ENCODE measurements at places on chromosomes 7 and 10.

GRCh38 chr10:95312257-95312656 is 21.5 kb upstream of the PDLIM1 start:
- no peak for DNase-seq

GRCh38 chr10:100873146-100873826 is 39.5 kb upstream of the SLF2 start:
- DNase-seq, result no peak

DNA sequence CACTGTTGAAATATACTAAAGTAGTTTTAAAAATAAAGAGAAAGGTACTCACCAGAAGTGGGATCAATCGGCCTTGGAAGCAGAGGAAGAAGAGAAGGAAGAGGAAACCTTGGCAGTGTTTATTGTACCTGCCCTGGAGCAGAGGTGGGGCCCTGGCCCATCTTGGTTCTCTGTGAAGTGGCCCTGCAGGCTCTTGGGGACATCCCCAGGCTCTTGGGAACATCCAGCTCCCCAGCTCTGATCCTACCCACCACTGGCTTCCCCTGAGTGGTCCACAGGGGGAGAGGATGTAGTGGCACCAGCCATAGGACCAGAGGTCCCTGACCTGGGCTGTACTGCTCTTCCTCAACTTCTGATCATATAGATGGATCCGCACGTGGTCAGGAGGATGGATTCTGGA is 22.3 kb upstream of the RET start:
- no peak for DNase-seq

- no peak for DNase-seq
Measured at GRCh38 chr10:4526311-4526731, 299.7 kb upstream of the AKR1E2 start.

- no peak for DNase-seq
Measured at GRCh38 chr10:71999360-72000072, 35.3 kb downstream of the CHST3 start.

DNA sequence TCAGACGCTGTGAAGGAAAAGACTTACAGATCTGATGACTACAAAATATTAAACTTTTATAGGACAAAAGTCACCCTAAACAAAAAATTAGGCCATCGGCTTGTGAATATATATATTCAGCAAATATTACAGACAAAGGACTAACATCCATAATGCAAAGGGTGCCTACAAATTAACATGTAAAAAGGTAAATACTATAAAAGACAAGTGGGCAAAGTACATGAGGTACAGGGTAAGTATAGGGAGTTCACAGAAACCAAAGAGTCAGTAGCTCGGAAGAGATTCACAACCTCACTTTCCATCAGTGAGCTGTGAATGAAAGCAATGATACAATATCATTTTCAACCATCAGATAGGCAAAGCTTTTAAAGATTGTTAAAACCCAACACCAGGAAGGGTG is 16.7 kb upstream of the KLF14 start:
- DNase-seq, result no peak

GRCh38 chr7:121394709-121395140 is 1.4 kb downstream of the FAM3C start:
- DNase-seq, result no peak

DNA sequence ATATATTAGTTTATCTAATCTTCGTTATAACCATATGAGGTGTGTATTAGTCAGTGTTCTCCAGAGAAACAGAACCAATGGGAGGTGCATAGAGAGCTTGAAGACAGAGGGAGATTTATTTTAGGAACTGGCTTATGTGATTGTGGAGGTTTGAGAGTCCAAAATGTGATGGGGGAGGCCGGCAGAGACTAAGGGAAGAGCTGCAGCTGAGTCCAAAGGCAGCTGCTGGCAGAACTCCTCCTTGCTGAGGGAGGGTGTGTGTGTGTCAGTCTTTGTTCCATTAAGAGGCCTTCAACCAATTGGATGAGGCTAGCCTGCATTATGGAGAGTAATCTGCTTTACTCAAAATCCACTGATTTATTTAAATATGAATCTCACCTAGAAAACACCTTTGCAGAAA is 165.1 kb downstream of the SH3PXD2A start:
- no peak for DNase-seq

DNA sequence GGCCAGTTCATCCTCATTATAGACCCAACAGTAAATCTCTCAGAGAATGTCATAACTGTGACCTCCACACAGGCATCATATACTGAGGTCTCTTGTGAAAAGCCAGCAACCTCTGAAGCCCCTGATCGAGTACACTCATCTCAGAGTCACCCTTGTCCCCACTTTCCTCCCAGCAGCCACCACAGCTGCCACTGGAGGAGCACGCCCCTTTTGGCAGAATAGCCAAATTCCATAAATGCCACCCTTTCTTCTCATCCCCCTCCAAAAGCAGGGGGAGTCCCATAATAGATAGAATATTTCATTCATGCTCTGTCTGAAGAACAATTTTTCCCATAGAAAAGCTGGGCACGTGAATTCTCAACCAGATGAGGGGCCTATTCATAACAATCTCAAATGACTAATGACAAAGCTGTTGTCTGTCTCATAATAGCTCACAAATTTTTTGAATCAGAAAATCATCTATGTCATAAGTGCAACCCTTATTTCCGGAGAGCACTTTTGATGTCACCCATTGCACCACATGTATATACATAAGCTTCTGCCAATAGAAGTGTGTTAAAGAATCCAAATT is 47.4 kb downstream of the SGMS1 start:
- no peak for DNase-seq

- DNase-seq, result no peak
Measured at GRCh38 chr10:4189281-4189680, 404.3 kb upstream of the KLF6 start.

DNA sequence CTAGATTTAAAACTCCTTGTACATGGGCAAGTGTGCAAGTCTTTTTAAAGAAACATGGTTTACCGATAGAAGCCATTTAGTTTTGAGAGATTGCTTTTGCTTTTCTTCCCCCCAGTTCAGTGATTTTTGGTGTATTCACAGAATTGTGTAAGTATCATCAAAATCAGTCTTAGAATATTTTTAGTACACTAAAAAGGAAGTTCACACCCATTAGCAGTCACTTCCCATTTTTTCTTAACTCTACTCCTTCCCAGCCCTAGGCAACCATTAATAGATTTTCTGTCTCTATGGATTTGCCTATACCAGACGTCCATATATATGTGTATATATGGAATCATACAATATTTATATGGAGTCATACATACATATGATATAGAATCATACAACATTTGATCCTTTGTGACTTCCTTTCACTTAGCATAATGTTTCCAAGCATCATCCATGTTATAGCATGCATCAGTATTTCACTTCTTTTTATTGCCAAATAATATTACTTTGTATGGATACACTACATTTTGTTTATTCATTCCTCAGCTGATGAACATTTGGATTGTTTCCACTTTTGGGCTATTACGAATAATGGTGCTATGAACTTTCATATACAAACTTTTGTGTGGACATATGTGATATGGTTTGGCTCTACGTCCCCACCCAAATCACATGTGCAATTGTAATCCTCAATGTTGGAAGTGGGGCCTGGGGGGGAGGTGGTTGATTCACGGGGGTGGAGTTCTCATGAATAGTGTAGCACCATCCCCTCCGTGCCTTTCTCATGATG is 16.5 kb upstream of the ARL4A start:
- DNase-seq, result no peak

DNA sequence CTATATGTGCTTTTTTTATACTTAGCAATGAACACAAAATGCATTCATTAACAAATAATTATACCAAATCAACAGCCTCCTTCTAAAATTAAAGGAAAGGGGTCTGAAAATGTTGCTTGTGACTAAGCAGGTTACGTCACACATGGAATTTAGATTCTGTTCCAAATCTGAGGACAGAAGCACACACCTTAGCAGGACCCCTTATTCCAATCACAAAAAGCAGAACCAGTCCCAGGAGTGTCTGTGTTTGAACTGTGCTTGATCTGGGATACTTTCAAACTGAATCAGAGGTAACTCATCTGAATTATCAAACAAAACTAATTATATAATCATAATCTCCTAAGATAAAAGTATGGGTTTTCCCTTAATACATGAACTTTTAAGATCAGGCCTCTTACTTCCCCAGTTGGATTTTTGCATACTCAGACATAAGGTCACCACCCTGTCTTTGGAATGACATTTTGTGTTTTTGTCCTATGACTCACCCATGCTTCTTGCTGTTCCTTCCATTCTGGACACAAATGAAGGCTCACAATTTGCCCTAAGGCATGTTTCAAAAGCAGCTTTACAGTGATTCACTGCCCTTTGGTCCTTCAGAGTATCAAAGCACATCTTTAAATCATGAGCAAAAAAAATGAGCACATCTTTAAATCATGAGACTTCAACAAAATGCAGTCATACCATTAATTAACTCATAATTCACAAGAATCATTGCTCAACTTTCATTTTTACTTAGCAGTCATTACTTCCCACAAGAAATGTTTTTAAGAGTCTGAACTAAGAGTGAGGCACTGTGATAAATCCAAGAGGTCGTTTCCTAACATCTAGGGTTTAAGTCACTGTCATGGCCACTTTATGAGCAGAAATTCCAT is 35.5 kb downstream of the SEMA3C start:
- DNase-seq, result no peak

DNA sequence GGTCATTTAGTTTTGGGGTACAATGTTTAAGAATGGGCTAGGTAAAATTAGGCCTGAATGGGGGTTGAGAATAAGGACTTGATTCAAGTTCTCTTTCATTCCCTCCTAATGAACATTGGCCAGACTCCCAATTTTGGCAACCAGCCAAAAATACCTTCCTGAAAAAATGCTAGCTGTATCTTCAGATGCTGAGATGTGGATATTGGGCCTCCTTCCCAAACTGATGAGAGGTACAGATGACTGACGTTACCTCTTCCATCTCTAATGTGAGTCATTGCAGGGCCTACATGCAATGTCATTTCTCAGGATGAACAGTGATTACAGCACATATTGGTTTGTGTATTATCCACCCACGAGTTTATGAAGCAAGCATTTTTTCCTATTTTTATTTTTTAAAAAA is 151.6 kb downstream of the SND1 start:
- DNase-seq, result no peak

DNA sequence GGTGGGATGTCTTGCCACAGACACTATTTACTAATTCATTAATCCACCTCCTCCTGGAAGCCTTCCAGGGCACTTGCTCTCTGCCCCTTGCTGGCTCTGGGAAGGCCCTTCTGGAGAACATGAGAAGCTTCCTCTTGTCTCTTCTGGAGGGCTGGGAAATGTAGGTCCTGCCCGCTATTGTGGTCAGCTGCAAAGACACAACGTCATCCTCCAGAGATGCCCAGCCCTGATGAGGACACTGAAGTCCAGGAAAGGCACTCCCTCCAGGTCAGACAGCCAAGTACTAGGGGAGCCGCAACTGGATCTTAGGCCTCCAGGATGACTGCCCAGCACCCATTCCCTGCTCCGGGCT is 9.6 kb upstream of the TACR2 start:
- no peak for DNase-seq

DNA sequence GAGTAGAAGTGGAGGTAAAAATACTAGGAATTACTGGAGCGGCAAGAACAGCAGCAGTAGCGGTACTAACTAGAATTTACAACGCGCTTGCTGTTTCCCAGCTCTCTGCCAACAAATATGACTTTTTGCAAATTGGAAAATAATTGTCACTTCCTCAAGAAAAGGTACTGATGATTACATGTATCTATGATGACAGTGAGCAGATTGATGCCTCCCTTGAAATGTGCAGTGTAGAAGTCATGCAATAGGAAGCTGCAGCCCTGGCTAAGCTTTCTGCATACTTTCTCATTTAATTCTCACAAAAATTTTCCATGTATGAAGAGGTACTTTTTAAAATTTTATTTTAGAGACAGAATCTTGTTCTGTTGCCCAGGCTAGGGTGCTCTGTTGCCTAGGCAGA is 49.9 kb downstream of the ANK3 start:
- DNase-seq, result no peak

- DNase-seq, result no peak
Measured at GRCh38 chr7:156642306-156643045, 1.9 kb downstream of the RNF32 start.

DNA sequence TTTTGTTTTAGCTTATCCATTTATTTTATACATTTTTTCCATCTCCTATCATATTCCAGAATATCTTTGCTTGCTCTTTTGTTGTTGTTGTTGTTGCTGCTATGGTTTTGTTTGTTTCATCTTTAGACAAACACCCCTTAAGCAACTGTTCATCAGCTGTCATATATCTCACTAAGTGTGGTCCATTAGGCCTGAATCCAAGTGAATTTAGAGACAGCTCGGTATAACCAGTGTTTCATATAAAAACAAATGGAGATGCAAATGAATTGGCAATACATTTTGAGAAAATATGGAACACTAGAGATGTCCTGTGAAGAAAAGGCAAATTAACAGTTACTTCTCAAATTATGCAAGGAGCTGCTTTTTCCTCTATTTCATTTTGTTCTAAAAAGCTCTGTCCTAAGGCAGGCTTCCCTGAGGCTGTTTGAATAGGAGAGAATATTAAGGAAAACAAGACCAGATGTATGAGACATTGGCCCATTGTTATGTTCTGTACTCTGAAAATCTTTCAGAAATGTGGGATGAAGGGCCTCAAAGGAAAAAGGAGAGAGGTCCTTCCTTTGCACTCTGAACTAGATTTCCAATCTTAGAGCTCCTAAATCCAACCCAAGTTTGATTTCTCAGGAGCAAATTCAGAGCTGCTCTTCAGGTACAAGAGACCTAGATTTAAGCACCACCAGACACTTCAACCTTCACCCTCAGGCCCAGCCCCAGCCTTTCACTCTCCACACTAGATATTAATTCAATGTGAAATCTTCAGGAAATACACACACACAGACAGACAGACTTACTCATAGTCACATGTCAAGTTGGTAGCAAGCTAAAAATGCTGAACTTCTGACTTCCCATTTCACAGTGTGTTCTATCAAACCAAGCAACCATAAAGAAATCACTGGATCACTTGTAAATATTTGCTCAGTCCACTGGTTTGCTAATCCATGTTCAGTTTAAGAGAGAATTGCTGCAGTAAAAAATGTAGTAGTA is 5.4 kb downstream of the TFEC start:
- DNase-seq, result no peak

GRCh38 chr7:108331971-108332370 is 124.3 kb downstream of the NRCAM start:
- no peak for DNase-seq

DNA sequence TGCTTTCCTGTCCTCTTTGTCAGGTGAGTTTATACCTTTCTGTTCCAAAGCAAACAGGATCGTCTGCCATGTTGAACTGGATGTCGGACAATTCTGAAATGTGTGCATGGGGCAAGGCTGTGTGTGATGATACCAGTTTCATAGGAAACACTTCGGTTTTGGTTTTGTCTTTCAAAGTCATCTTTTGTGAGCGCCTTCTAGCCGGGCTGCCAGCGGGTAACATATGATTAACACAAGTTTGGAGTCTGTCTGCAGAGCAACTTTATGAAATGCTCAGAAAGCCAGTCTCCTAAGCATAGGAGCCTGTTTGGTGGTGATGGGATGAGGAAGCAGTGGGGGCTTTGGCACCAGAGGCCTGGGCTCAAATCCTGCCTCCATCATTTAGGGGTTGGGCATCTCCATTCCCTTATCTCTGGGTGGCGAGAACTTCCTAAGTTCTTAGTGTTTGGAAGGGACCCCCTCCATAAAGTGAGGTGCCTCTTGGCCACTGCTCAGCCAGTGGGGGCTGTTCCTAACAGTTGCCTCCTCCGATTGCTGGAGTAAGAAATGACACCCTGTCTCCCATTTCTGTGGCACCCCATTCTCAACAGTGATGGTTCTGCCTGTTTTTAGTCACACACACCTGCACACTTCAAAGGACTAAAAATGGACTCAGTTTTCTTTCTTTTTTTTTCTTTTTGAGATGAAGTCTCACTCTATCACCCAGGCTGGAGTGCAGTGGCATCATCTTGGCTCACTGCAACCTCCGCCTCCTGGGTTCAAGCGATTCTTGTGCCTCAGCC is 36.8 kb downstream of the CUX1 start:
- no peak for DNase-seq

- DNase-seq, result no peak
Measured at GRCh38 chr10:31062856-31063255, 31.2 kb upstream of the ZNF438 start.
